ENCODE measurements at places on chromosomes 2 and 18. TPM values are rescaled to one million over a fixed set of nuclear protein-coding genes. Genes with fewer than 3 reads are reported as not detected.
A peak's percentile ranks its signal among the peaks of the same experiment; 100 is the strongest.

- H3K36me3 ChIP-seq: no peaks in the 10 kb centered on the region
- no peaks in the 10 kb centered on the region for H3K27me3 ChIP-seq
- H3K27ac ChIP-seq: peak overlapping the region; percentile 86
Observed at GRCh38 chr2:217928324-217929181, 74.2 kb downstream of the TNS1 start.

- peaks cover 4% of the 10 kb centered on the region for H3K4me1 ChIP-seq
- H3K27me3 ChIP-seq: no peaks in the 10 kb centered on the region
- H3K36me3 ChIP-seq: no peaks in the 10 kb centered on the region
- H3K4me3 ChIP-seq: no peak overlapping the region
- H3K27ac ChIP-seq: no peak overlapping the region
Observed at GRCh38 chr2:227783404-227784138, 30.1 kb upstream of the CCL20 start.

UGT1A10 gene
- total RNA-seq: not detected

GRCh38 chr18:7256618-7257425 lies 25.9 kb downstream of the LRRC30 start:
- DNase-seq: no peak
- H3K4me1 ChIP-seq: no peaks in the 10 kb centered on the region
- no peak overlapping the region for H3K27ac ChIP-seq
- H3K36me3 ChIP-seq: no peaks in the 10 kb centered on the region

SLC40A1 gene
- 18.8 TPM for total RNA-seq

GRCh38 chr2:239161711-239162140 lies 239.1 kb downstream of the HDAC4 start:
- H3K27me3 ChIP-seq: no peaks in the 10 kb centered on the region
- peak; percentile 42 for DNase-seq
- no peak overlapping the region for H3K4me3 ChIP-seq
- H3K27ac ChIP-seq: no peak overlapping the region

CHRND gene
- not detected for total RNA-seq

- DNase-seq: no peak
- H3K27ac ChIP-seq: no peak overlapping the region
- no peak overlapping the region for H3K4me3 ChIP-seq
- H3K4me1 ChIP-seq: peaks cover 4% of the 10 kb centered on the region
Observed at GRCh38 chr2:232607011-232607410, 26.4 kb upstream of the EFHD1 start.

SULT1C2 gene
- not detected for total RNA-seq

DNA sequence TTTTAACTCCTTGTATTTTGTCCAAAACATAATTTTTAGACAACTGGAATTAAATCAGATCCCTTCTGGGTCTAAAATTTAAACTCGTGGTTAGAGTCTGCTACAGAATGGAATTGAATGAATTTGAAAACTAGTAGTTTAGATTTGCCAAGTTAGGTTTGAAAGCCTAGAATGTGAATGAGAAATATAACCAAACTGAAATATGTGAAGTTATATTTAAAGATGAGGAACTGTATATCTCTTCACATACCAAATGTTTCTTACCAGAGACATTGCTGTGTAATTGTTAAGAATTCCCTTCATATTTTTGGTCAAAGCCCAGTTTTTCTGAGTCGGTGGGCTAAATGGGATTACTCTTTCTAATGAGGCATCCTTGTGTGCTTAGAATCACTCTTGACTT lies 74.2 kb downstream of the LPIN1 start:
- DNase-seq: no peak
- no peaks in the 10 kb centered on the region for H3K27me3 ChIP-seq
- no peak overlapping the region for H3K27ac ChIP-seq
- peaks cover 60% of the 10 kb centered on the region for H3K36me3 ChIP-seq
- peaks cover 7% of the 10 kb centered on the region for H3K4me1 ChIP-seq
- no peak overlapping the region for H3K4me3 ChIP-seq

DNA sequence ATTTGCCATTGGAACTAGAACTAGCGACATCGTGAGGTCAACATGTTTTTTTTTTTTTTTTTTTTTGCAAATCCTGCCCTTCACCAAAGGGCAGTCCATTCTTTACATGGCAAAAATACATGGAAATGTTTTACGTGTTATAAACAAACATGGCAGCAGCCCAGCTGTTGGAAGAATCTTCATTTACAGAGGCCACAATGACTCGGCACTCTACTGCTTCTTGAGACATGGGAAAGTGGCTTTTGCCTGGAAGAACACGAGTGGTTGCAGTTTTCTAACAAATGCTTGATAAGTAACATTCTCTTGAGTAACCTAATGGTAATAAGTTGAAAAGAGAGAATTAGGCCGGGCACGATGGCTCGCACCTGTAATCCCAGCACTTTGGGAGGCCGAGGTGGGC lies 22.8 kb upstream of the POLR1B start:
- no peak overlapping the region for H3K27ac ChIP-seq
- no peaks in the 10 kb centered on the region for H3K27me3 ChIP-seq
- no peak overlapping the region for H3K4me3 ChIP-seq
- no peak for DNase-seq
- no peaks in the 10 kb centered on the region for H3K4me1 ChIP-seq
